Heart left ventricle (tissue), 16 donors: ENCODE measurements at places on chromosomes 11 and 22.

DNA sequence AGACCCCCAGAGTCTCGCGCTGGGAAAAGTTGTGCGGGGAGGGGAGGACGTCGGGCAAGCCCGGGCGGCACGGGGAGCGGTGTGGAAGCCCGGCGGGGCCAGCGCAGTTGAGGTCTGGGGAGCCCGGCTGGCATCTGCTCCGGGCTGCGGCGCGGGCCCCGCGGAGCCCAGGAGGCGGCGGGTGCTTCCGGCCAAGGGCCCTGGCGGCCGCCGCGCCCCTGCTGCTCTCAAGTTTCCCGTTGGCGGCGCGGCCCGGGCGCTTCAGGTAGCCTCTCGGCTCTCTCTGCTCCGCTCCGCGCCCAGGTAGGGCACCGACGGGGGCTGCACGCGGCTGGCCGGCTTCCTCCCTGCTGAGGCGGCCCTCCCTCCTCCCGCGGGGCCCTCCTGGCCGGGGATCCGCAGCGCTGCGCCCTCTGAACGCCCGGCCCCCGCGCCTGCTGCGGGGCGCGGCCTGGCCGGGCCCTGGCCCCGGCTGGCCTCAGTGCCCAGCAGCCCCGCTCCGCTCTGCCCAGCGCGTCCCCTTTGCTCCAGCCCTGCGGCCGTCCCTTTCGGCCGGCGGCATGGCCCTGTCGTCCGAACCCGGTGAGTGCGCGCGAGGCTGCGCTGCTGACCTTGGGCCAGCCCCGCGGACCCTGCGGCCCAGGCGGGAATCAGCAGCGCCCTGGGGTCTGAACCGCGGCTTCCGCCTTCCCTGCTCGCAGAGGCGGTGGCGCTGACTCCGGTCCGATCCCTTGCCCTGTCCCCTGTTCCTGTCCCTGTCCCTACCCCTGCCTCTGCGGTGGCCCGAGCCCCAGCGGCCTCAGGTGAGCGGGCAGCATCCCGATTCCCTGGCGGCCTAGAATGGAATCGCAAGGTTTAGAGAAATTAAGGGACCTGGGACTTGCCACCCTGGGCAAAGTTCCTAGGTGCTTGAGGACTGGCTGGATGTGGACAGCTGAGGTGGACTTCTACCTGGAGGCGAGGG, 4.3 kb upstream of the AMPD3 start:
- peak; percentile 74 for DNase-seq

DNA sequence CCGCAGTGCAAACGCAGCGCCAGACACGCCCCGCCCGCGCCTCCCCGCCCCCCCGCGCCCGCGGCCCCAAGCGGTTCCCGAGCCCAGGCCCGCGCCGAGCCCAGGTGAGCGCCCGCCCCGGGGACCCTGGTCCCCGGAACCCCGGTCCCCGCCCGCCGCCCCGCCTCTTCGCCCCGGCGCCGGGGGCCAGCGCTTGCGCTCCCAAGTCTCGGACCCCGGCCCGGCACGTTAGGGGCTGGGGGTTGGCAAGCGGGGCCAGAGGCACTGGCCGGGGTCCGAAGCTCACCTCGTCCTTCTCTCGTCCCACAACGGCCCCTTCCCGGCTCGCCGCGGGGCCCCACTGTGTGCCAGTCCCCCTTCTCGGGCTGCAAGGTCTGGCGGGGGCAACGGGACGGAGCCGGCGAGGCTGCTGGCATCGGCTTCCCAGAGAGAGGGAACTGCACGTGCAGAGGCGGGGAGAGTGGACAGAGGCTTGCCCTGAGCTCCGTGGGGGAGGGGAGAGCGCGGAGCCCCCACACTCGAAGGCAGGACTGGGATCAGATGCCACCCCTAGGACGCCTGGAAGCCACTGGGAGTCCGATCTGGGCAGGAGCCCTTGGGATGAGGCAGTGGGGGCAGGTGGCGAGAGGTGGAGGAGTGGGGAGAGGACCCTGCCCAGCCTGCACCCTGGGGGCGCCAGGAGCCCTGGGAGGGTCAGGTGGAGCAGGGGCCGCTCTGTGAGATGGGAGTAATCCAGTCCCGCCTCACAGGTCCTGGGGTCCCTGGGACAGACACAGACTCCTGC, 1.8 kb upstream of the AIFM3 start:
- no peak for DNase-seq

DNA sequence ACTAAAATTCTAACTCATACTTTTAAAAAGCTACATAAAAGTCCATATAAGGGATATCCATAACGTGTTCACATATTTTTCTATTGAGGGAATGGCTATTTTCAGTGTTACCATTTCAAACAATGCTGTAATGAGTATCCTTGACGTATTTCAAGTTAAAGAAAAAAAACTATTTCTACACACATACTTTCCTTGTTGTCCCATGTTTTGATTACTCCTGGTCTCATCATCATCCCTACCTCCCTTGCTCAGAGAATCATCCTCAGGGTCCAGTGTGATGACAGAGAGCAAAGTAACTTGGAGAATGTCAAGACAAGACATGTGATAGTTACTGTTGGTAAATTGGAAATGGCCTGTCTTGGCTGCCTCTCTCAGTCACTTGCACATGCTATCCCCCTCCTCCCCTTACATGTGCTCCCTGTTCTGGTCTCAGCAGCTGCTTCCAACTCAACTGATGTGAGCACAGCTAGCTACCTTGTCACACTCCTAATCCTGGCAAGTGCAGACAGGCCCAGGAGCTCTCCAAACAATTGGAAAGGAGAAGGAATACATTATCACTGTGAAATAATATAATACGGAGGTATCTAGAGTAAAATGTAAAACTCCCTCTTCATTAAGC, 21.8 kb downstream of the NUMA1 start:
- no peak for DNase-seq

DNA sequence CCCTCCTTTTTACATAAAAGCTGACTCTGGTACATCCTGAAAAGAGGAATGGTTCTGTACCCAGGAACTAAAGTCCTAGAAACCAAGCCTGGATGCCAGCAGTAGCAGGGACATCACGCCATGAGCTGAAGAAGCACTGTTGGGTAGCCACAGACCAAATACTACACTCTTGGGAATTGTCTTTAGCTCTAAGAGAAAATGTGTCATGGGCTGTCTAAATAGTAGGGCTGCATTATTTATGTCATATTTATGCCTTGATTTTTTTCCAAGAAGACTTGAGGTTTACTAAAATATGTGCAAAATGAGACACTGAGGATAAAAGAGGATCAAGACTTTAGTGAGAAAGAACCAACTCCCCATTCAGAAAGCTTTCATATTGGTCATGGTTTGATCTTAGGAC, 213.6 kb downstream of the RAB38 start:
- no peak for DNase-seq

DNA sequence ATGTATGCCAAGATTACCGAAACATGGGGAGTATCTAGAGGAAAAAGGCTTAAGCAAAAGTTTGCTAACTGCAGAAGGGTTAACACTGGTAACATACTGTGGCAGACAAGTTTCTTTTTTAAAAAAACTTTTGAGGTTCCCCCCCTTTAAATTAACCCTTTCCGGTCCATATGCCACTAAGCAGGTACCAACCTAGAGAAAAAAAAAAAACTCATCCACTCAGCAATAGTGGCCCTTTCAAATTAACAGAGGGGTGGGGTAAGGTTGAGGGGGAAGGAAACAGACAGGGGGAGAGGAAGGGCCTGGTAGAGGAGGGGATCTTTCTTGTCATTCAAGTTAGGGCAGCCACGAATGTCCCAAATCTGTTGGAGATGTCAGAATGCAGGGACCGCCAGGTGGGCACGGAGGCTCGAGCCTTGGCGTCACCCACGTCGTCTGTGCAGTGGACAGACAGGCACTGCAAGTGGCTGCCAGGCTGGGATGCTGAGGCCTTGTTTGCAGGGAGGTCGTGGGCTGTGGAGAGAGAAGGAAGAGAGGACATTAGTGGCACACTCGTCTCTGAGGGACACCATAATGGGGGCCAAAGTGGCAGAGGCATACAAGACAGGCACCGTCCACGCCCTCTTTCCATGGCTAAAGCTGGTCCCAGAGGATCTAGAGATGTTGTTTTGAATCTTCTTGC, 50.8 kb downstream of the MN1 start:
- DNase-seq = no peak

- no peak for DNase-seq
These were observed 5.2 kb downstream of the ROBO3 start for GRCh38 chr11:124870430-124870829.

GRCh38 chr11:68827733-68828132, 14.0 kb downstream of the CPT1A start:
- DNase-seq = no peak

DNA sequence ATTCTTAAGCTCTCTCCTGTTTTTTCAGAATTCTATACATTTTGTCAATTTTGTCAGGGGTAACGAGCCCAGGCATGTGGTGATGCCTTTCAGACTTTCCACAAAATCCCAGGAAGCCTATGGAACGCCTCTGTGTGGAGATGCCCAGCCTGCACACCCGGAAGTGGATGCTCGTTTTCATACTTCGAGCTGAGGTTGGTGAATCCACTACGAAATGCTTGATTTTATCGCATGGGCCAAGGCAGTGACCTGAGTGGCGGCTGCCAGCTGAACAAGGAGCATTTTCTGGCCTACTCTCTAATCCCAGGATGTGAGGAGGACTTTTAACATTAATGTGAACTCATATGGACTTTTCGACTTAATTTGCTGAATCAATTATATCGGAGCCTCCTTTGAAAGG, 426.7 kb upstream of the B3GAT1 start:
- DNase-seq = no peak

DNA sequence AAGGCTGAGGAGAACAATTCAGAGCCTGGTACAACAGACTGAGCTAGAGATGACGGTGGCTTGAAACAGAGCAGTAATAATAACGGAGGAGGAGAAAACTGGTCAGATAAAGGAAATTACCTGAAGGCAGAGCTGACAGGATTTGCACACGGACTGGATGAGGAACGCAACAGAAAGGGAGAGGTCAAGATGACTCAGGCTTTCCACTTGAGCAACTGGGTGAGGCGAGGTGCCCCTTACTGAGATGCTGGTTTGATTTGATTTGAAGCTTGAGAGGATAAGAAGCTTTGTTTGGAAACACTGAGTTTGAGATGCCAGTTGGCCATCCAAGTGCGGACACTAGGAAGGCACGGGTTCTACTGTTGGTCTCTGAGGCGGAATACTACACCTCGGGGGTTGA, 35.4 kb upstream of the NRIP3 start:
- no peak for DNase-seq

GRCh38 chr11:113148652-113149051, 165.7 kb upstream of the TTC12 start:
- DNase-seq = no peak

- DNase-seq = no peak
These were observed 386.7 kb downstream of the TBC1D22A start for GRCh38 chr22:47148956-47149728.

GRCh38 chr11:47961383-47961782, 19.0 kb upstream of the PTPRJ start:
- no peak for DNase-seq

GRCh38 chr11:66688561-66689534, 11.2 kb upstream of the RBM4B start:
- no peak for DNase-seq

DNA sequence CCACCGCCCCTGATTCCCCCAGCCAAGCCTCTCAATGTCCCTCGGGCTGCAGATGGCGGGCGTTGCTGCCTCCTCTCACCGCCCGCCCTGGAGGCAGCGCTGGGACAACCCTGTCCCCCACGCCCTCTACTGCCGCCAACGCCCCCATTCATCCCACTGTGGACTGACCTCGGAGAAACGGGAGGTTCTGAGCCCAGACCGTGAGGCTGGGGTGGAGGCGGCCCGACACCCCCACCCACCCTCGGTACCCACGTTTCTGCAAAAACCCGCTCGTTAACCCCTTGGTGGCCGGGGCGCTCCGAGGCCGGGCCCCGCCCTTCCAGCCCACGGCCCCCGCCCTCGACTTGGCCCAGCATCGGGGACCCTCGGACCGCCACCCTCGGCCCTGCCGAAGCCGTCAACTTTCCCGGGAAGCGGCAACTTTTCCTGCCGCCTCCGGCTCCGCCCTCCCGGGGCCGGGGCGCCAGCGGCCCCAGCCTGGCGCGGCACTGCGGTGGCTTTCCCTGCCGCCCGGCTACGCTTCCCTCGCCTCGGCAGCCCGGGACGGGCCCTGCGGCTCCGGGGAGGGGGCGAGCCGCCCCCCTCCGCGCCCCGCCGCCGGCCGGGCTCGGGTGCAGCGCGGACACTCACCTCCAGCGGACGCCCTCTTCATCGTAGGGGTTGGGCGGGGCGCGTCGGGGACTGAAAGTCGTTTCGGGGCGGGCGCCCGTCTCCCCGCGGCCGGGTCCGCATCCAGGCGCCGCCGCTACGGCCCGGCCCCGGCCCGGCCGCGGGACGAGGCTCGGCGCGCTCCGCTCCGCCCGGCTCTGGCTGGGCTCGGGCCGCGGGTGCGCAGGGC, 458 bp downstream of the RTN4R start:
- DNase-seq = no peak

GRCh38 chr11:4546878-4547277, 1.9 kb downstream of the OR52M1 start:
- no peak for DNase-seq

DNA sequence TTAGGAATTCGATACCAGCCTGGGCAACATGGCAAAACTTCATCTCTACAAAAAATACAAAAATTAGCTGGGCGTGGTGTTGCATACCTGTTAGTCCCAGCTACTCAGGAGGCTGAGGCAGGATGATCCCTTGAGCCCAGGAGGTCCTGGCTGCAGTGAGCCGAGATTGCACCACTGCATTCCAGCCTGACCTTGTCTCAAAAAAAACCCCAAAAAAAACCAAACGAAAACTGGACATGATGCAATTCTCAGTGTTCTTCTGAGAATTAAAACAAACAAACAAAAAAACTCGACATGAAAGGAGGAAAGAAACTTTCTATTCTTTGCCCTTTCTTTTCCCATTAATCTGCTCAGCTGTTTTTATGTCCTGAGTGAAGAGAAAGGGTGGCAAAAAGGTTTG, 7.4 kb downstream of the MED17 start:
- DNase-seq = no peak

GRCh38 chr22:41862160-41862529, 29.2 kb downstream of the SREBF2 start:
- no peak for DNase-seq

DNA sequence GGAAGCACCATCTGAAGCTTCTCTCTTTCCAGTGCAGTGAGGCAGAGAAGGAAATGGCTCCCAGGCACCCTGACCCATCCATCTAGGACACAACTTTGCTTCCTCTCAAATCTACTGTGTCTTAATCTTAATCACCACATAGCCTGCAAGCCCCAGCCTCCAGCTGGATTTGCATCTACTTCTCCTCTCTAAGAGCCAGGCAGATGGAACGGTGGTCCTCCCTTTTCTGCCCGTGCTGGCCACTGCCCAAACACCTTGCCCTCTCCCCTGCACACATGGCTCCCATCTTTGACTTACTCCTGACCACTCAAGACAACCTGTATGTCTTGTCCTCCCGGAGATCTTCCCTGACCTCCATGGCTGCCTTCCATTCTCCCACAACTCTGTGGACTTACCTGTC, 7.4 kb downstream of the MS4A10 start:
- no peak for DNase-seq

- no peak for DNase-seq
These were observed 91.2 kb downstream of the PPP6R3 start for GRCh38 chr11:68551777-68552176.
